ENCODE measurements at places on chromosomes 12 and 14.

DNA sequence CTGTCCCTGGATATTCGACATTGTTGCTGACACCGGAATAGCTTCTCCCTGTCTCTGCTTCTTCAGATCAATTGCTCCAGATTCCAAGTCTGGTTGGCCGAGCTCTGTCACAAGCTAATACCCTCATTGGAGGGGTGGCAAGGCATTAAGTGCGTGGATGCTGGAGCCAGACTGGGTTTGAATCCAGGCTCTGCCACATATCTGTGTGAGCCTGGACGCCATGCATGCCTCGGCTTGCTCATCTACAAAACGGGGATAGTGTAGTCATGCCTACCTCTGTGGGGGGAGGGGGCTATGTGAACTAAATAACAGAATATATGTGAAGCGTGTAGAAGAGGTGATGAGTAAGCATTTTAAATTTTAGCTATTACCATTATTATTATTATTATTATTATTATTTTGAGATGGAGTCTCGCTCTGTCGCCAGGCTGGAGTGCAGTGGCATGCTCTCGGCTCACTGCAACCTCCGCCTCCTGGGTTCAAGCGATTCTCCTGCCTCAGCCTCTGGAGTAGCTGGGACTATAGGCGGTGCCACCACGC is 97.3 kb downstream of the AACS start:
- DNase-seq: no peak

DNA sequence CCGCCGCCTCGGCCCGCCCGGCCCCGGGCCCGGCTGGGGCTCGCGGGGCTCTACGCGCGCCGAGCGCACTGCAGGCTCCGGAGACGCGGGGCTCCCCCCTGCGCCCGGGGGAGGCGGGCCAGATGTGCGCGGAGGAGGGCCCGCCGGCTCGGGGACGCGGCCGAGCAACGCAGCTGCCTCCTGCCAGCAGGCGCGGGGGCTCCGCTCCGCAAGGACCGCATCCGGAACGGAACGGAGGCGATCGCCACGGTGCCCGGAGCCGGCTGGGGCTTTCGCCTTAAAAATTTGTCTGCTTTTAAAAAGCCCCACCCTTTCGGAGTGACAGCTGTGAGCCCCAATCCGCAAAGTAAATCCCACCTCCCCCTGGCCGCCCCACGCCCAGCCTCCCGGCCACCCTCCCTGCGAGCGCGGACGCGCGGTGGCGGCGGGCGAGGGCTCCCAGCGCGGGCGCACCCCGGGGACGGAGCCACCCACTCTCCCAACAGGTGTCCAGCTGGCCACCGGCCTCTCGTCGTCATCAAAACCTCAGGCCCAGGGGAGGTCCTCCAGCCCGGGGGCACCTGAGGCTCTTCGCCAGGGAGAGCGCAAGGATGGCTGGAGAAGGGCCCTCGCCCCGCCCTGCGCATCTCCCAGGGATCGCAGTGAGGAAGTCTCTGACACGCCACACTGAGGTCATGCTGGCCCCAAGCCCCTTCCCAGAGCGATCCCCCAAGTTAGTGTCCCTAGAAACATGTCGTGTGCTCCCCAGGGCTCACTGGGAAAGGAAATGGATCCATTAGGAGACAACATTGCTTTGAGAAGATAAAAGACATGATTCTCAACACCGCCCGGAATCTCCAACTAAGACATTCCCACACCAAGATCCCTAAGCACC is at the start of gene TMEM132D:
Gene TMEM132D (minus strand): TSS at position 70 of the 874 bp plus-strand sequence.
- no peak for DNase-seq

DNA sequence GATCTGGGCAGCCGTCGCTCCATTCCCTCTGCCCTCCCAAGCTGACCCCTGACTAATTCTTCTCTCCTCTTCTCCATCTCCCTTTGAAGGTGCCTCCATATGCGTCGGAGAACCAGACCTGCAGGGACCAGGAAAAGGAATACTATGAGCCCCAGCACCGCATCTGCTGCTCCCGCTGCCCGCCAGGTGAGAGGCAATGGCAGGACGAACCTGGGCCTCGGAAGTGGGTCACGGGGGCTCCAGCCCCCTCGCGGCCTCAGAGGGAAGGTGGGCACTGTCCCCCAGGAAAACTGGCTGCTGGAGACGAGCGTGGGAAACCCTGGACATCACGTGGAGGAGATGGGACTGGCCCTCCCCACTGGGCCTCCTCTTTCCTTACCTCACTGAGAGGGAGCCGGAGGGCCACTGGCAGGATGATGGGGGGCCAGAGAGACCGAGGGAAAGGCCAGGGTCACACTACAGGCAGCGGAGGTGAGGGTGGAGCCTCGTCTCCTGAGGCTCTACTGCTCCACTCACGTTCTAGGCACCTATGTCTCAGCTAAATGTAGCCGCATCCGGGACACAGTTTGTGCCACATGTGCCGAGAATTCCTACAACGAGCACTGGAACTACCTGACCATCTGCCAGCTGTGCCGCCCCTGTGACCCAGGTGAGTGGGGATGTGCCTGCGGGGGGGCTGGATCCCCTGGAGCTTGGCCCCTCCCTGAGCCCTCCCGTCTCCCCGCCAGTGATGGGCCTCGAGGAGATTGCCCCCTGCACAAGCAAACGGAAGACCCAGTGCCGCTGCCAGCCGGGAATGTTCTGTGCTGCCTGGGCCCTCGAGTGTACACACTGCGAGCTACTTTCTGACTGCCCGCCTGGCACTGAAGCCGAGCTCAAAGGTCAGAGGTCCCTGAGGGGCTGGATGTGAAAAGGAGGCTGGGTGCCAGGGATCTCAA is 806 bp downstream of the LTBR start:
- DNase-seq: no peak

- peak; percentile 81 for DNase-seq
Observed at GRCh38 chr12:46386360-46386867, 13.8 kb upstream of the SLC38A2 start.

- DNase-seq: no peak
Observed at GRCh38 chr12:4482936-4483335, 37.3 kb upstream of the FGF6 start.

DNA sequence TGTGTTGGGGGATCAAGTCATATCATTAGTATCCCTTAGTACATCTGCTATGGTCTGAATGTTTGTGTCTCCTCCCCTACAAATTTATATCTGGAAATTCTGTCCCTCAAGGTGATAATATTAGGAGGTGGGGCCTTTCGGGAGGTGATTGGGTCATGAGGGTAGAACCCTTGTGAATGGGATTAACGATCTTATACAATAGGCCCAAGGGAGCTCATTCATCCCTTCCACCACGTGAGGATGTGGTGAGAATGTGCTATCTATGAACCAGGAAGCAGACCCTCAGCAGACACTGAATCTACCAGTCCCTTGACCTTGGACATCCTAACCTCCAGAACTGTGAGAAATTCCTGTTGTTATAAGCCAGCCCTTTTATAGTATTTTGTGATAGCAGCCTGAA is 110.7 kb downstream of the PTCSC3 start:
- DNase-seq: no peak

GRCh38 chr12:53078425-53079225 is 565 bp downstream of the SPRYD3 start:
- DNase-seq: no peak

GRCh38 chr14:59424341-59425071 is 40.7 kb downstream of the GPR135 start:
- no peak for DNase-seq

- DNase-seq: no peak
Observed at GRCh38 chr12:2457933-2458414, 336.8 kb upstream of the FKBP4 start.

GRCh38 chr12:42213023-42213422 is 25.0 kb downstream of the YAF2 start:
- DNase-seq: no peak

- DNase-seq: peak; percentile 23
Observed at GRCh38 chr12:116066381-116067230, 210.9 kb downstream of the MED13L start.

GRCh38 chr12:2902272-2902880 is 11.7 kb downstream of the TULP3 start:
- DNase-seq: no peak

DNA sequence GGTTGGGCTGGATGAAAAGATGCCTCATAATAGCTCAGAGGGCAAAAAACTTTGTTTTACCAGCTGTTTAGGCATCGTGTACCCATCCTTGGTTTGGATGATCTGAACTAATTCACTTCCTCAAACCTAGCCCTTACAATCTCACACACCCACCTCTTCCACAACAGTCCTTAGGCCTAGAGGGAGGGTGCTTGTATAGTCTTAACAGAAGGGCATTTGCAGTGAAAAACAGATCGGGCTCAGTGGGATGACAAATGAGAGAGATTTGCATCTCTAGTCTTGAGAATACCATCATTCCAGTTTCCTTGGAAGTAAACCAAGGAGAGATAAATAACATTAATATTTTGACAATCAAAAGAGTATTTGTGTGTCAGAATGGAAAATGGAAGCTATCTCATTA is 11.0 kb downstream of the SLCO1A2 start:
- no peak for DNase-seq

DNA sequence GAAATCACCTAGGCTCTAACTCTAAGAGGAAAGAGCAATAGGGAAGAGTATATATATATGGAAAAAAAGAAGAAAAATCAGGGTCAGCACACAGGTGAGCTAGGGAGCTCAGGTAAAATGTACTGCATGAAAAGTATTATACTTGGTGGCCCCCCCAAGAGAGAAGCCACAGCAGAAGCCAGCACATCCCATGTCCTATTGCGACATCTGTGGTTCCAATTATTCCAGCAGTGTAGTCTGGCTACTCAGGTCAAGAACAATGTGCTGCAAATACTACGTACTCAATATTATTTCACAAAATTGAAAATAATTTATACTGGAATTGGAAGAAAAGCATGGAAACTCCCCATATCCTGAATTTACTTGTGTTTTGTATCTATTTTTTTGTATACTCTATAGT is 85.5 kb downstream of the CEP83 start:
- no peak for DNase-seq

- no peak for DNase-seq
Observed at GRCh38 chr14:64806862-64807495, 72.7 kb downstream of the SPTB start.

GRCh38 chr12:22412581-22412980 is 78.1 kb upstream of the ST8SIA1 start:
- no peak for DNase-seq

- no peak for DNase-seq
Observed at GRCh38 chr14:61839507-61839906, 77.3 kb downstream of the SNAPC1 start.

- DNase-seq: no peak
Observed at GRCh38 chr12:52913431-52913821, 8.6 kb upstream of the KRT8 start.

GRCh38 chr12:27723212-27723611 is 12.6 kb downstream of the MRPS35 start:
- DNase-seq: no peak

GRCh38 chr12:103865151-103865730 is 24.2 kb upstream of the NT5DC3 start:
- DNase-seq: no peak

DNA sequence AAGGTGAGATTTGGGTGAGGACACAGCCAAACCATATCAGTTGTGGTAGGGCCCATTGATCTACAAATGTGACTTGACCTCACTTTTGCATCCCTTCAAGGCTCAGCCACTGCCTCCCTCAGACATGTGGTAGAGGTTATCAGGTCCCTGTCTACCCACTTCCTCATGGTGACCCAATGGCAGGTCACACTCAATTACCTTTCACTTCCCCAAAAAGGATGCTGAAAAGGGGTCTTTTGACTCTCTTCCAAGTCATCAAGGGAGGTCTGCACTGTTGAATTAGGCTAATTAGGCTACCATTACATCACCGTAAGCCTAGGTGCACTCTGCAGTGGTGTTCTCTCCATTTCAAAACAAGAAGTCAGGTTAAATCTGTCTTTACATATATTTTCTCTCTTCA is 22.6 kb upstream of the DRAM1 start:
- DNase-seq: no peak

- no peak for DNase-seq
Observed at GRCh38 chr12:87812681-87813080, 216.5 kb downstream of the C12orf50 start.

DNA sequence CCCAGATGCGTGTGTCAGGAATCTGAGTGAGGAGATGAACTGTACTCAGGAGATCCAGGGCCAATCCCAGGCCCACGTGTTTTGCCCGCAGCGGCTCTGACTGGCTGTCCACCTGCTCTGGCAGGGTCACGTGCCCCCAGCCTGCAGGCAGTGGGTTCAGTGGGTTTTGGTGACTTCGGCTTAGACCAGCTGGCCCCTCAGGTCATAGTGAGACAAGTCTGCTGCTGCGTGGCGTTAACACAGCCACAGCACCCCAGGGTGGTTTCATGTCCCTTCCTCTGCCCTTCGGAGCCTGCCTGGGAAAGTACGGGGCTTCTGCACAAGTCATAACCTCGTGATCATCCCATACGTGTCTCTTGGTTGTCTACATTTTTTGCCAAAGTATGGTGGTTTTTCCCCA is 2.6 kb downstream of the FBRSL1 start:
- DNase-seq: no peak

DNA sequence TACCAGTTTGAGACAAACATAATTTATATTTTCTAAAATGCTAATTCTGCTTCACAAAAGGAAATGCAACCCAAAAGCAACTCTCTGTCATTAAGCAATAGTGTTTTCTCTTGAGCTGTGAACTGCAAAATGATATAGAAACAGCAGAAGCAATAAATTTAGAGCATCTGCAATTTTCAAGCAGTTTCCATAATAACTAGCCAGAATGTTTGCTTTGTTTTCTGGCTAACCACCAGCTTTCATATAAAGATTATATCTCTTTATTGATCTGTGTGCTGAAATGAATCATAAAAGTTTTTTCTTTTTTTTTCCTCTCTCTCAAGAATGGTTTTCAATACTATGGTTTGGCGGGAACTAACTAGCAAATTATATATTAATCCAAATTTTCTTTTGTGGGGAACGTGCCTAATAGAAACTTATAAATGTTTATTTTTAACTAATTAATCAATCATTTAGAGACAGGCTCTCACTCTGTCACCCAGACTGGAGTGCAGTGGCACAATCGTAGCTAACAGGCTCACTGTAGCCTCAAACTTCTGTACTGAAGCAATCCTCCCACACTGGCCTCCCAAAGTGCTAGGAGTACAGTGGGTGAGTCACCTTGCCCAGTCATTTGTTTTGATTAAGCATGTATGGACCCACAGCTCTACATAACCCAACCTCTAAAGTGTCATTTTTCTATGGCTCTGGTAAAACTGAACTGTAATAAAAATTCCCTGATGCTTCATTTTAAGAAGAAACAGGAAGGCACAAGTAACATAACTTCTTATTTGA is 830.1 kb upstream of the MGAT4C start:
- DNase-seq: no peak

DNA sequence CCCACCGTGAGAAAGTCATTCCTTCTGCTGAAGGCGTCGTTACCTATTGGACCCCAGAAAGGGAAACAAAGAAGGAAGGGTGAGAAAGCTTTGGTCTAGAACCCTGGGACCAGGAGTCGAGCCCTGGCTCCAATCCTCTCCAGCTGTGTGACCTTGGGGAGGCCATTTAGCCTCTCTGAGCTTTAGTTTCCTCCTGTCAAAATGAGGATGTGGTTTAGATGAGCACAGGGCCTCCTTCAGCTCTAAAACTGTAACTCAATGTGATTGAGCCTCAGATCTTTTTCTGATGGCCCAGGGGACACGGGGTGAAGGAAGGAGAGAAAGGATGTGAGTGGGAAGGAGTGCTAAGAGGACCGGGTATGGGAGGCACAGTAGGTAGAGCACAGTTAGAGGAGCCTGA is 7.7 kb downstream of the JDP2 start:
- DNase-seq: no peak

- peak; percentile 41 for DNase-seq
Observed at GRCh38 chr12:51011955-51012354, 14.2 kb downstream of the SLC11A2 start.

- no peak for DNase-seq
Observed at GRCh38 chr12:56253091-56253490, 5.1 kb downstream of the ANKRD52 start.
